ENCODE measurements at places on chromosomes 6 and 20.

DNA sequence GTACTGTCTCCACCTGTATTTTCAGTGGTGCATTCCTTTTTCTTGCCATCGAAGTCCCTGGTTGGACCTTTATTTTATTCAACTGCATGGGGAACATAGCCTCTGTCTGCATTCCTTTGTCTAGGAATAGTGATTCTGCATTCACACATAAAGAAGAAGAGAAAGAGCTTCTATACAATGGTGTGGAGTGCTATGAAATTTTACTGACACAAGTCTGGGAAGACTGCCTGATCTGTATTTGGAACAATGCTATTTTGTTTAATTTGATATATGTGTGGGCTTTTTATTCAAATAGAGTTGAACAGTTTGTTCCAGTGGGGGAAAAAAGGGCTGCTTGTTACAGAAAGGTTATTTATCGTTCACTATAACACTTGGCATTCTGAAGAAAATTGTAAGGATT lies 375.7 kb upstream of the POU3F2 start:
- no peak for DNase-seq

- no peak for DNase-seq
These were observed 268.9 kb downstream of the PTPRT start for GRCh38 chr20:42920776-42921175.

- no peak for DNase-seq
These were observed 156.4 kb downstream of the MBOAT1 start for GRCh38 chr6:20055916-20056315.

- DNase-seq: no peak
These were observed 204.1 kb upstream of the AGPAT4 start for GRCh38 chr6:161477876-161478425.

GRCh38 chr6:43665376-43665775 lies 20.5 kb downstream of the RSPH9 start:
- no peak for DNase-seq

DNA sequence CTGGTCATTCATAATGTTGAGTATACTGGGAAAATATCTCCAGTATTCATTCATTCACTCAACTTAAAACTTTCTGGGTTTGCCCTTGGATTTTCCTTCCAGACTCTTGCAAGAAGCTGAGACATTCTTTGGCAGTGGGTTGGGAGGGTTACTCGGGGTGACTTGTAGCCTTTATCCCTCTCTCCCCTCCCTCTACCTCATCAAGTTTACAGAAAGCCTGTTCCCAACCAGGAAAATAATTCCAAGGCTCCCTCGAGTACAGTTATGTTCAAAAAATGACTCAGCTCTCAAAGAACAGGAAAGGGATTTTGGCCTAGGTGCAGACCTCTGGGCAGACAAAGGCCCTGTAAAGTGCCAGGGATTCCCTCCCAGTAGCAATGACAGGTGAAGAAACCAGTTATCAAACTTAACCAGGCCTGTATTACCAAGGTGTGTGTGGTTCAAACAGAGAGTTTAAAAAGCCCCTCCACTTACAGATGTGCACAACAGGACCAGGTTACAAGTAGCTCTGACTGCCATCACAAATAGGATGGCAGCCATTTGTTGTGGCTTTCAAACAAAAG lies 22.2 kb downstream of the FKBP1A start:
- DNase-seq: no peak

DNA sequence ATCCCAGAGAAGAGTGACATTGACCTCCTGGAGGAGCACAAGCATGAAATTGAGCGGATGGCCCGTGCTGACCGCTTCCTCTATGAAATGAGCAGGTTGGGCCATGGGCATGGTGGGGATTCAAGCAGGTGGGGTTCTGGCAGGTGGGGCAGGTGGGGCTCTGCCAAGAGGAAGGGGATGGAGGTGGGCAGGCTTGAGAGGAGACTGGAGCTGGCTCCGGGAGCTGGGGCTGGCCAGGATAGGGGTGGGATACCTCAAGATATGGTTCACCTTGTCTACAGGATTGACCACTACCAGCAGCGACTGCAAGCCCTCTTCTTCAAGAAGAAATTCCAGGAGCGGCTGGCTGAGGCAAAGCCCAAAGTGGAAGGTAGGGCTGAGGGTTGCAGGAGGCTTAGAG lies 42.9 kb downstream of the MOCS1 start:
- no peak for DNase-seq

GRCh38 chr20:37369846-37370245 lies 23.9 kb downstream of the SRC start:
- DNase-seq: no peak

Measured in endothelial cell of umbilical vein (primary cell).